Thymus (tissue), 14 donors: ENCODE measurements at places on chromosomes 16 and 17.
A peak's percentile ranks its signal among the peaks of the same experiment; 100 is the strongest.

DNA sequence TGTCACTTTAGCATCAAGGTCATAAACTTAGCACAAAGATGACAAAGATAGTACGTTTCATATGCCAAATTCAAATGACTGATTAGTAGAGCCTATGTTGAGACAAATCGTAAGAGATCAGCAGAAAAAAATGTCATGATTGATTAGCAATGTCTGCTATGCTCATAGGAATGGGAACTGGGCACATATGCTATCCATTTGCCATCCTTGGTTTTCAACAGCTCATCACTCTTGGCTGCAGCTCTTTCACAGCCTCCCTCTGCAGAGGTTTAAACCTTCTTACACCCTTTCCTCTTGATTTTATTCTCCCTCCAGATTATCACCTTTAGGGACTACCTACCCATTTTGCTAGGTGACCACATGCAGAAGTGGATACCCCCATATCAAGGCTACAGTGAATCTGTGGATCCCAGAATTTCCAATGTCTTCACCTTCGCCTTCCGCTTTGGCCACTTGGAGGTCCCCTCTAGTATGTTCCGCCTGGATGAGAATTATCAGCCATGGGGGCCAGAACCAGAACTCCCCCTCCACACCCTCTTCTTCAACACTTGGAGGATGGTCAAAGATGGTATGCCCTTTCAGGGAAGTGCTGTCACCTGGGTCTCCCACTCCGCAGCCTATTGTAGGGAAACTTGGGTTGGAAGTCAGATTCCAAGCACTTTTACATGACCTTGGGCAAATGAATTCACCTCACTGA is 16.2 kb downstream of the MPO start:
- no peak for DNase-seq

DNA sequence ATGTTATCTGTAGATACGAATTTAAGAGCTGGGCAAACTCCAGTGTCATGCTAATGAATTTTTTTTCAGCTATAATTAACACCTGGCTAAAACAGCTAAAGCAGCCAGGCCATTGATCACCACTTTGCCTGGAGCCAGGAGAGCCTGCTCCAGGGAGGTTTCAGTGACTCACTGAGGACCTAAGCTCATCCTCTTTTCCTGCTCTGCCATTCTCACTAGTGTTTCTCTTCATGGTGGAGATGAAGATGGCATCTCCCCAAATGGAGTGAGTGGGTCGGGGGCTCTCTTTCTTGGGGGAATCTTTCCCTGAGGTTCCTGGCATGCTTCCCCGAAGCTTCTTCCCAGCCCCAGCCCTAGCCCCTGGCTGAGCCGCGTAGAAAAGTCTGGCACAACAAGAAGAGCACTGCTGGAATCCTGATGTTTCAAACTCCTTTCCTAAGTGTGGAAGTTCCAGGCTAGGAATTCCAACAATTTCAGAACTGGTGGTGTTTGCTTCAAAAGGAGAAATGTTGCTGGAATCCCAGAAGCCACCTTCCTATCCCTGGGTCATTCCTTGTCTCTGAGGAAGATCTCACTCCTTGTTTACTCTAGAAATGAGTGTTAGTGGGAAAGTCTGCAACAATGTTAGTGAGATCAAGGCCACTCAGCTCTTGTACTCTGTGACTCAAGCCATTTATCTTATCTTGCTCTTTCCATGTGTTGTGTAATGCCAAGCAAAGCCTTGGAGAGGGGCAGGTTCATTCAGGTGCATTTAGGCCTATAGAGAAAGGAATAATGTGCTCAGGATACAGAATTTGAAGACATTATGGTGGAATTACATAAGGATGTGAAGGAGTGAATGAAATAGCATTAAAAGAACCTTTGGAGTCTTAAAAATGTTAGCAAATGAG is 26.0 kb upstream of the B4GALNT2 start:
- DNase-seq: no peak

GRCh38 chr16:56711862-56712261 is 18.1 kb upstream of the NUP93 start:
- no peak for DNase-seq

DNA sequence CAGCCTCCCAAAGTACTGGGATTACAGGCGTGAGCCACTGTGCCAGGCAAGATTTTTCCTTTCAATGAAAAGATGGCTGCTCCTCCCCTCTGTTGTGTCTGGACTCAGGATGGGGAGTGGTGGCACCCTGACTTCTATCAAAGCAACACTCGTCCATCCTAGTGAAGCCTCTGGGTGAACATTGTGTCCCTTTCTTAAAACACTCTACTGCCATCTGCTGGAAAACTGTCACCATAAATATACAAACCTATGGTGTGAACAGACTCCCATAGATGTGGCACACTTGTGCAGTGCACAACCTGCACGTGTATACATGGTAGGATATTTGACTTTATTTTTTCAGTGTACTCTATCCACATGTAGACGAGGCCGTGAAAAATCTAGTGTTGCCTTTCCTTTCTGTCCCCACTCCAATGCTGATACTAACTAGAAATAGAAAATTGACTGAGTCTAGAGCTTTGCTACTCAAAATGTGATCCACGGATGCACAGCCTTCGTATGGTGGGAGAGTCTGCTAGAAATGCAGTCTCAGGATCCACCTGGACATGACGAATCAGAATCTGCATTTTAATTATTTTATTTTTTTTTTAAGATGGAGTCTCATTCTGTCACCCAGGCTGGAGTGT is 55.9 kb upstream of the PLCG2 start:
- DNase-seq: peak; percentile 66

DNA sequence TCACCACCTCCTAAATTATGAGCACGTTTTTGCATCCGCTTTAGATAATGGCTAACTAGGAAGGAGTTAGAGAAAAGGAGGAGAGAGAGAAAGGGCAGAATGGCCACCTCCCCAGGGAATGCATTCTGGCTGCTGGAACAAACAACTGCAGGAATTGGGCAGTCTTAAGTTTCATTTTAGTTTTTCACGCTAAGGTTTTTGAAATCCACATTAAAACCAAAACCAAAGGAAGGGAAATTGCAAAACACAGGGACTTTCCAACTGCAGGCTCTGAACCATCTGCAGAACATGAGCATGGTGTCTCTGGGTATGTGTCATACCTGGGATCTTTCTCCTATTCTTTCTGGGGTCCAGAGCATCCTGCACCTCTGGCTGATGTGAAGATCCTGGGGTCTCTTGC is 12.1 kb upstream of the CCL8 start:
- DNase-seq: peak; percentile 10

- no peak for DNase-seq
Observed at GRCh38 chr16:1048442-1049112, 24.0 kb upstream of the SSTR5 start.

- no peak for DNase-seq
Observed at GRCh38 chr17:34683390-34683789, 104.0 kb downstream of the TMEM132E start.

GRCh38 chr17:27994586-27994985 is 47.9 kb upstream of the NLK start:
- no peak for DNase-seq

DNA sequence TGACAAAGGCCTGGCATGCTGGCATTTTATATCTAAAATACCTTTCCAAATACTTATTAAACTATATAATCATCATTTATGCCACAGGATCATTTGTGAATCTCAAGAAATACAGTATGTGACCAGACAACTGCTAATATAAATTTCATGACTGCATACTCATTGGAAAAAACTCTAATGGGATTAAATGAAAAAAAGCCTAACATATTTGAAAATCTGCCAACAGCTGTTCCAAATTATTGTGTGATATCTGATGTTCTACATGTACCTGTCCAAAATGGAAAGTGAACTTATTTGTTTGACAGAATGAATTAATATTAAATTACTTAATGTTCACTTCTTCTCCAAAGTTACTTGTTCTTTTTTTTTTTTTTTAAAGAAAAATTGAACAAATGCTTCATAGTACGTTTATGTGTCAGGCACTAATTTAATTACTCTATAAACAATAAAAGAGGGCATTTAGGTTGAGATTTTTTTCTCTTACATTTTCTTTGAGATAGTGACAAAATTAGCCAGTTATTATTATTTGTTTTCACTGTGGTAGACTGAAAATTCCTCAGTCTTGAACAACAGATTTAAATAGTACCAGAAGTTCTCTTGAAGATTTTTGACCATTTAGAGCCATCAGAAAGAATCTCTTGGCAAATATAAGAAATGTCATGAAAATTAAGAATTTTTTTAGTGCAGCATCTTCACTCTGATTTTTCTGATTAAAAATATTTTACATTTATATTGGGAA is 114.0 kb downstream of the FTO start:
- DNase-seq: no peak

- peak; percentile 52 for DNase-seq
Observed at GRCh38 chr16:18969050-18969854, 14.5 kb upstream of the TMC7 start.

GRCh38 chr17:72569148-72569946 is 448.5 kb downstream of the SOX9 start:
- DNase-seq: no peak

- DNase-seq: no peak
Observed at GRCh38 chr17:81143200-81143527, 22.1 kb upstream of the PVALEF start.

DNA sequence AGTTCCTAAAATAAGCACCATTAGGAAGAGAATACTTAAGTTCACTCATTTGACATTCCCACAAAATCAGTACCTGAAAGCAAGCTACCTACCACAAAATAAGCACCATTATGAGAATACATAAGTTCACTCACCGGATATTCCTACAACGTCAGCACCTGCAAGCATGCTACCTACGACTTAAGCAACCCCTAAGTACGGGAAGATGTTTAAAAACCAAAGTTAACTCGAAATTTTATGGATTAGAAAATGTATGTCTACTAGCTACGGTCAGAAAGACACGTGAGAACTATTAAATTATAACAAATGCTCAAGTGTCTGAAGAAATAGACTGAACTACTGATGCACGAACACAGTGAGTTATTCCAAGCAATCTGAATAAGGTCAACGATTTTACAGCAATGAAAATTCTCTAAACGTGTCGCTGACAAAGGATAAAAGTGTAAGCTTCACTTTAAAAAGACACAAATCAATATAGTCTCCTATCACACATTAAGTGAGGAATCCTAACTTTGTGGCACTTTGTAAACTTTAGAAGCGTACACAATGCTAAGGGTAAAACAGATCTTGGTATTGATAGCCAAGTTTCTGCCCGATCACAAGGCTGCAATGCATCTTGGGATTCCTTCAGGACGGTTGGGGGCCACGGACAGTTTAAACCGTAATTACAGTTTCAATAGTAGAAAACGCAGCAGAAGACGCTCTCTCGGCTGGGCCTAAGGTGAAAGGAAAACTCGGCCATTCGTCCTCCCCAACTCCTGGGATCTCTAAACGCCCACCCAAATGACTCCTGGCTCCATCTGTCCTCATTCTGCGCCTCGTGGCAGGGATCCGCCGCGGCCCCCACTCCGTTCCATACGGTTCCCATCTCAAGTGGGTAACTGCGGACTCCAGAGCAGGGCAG is 1.3 kb downstream of the GSPT1 start:
- DNase-seq: peak; percentile 40

GRCh38 chr16:89009343-89010209 is 32.6 kb upstream of the CBFA2T3 start:
- peak; percentile 74 for DNase-seq

GRCh38 chr17:72158895-72159885 is 38.4 kb downstream of the SOX9 start:
- no peak for DNase-seq

DNA sequence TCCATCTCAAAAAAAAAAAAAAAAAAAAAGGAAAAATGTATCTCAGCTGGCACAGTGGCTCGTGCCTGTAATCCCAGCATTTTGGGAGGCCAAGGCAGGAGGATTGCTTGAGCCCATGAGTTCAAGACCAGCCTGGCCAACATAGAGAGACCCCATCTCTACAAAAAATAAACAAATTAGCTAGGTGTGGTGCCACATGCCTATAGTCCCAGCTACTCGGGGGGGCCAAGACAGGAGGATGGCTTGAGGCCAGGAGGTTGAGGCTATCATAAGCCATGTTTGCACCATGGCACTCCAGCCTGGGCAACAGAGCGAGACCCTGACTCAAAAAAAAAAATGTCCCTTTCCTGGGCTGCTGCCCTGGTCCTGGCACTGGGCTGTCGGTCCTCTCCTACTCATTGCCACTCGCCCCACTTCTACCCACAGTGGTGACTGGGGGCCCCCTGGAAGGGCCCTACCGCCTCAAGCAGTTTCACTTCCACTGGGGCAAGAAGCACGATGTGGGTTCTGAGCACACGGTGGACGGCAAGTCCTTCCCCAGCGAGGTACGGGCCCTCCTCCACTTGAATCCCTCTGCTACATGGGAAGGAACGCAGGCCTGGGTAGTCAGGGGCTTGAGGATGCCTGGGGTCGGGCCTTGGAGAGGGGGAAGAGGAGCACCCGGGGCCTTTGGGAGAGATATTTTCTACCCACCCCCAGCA is 6.1 kb downstream of the CA7 start:
- no peak for DNase-seq

DNA sequence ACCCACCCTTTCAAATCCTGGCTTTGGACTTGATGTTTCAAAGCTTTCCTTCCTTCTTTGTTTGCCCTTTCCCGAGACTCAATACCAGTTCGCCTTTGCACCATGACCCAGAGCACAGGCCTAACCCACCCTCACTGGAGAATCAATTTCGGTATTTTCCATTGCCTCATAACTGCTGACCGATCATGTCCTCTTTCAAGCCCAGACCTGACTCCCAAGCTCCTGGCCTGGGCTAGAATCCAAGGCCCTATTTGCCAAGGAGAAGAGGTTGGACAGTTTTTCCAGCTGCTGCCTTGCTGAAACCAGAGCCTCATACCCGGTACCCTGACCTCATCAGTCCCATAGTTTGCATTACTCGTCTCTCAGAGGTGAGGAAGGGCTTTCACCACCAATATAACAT is 35.3 kb upstream of the HELZ start:
- DNase-seq: no peak

DNA sequence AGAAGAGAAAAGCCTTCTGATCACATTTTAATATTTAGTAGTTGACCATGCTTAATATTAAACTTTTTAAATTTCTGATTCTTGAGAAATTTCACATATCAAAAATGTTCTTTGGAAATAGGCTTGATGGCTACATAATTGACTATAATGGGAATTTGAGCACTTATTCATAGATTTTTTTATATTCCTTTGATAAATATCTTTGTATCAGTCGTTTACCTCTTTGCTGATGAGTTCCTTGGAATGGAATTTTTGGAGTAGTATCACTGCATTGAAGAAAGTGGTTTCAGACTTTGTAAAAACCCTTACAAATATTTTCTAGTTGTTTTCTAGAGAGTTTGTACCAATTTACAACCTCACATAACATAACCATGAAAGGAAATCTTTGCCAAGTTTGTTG is 14.7 kb downstream of the DNAAF1 start:
- DNase-seq: no peak

GRCh38 chr17:31200287-31200686 is 96.8 kb downstream of the OMG start:
- no peak for DNase-seq

- no peak for DNase-seq
Observed at GRCh38 chr16:68869492-68870088, 26.3 kb downstream of the TANGO6 start.

GRCh38 chr16:22181843-22182242 is 19.5 kb downstream of the SDR42E2 start:
- DNase-seq: no peak

- no peak for DNase-seq
Observed at GRCh38 chr16:59236804-59237458, 502.8 kb upstream of the GOT2 start.
